ENCODE measurements at places on chromosomes 4 and X.

DNA sequence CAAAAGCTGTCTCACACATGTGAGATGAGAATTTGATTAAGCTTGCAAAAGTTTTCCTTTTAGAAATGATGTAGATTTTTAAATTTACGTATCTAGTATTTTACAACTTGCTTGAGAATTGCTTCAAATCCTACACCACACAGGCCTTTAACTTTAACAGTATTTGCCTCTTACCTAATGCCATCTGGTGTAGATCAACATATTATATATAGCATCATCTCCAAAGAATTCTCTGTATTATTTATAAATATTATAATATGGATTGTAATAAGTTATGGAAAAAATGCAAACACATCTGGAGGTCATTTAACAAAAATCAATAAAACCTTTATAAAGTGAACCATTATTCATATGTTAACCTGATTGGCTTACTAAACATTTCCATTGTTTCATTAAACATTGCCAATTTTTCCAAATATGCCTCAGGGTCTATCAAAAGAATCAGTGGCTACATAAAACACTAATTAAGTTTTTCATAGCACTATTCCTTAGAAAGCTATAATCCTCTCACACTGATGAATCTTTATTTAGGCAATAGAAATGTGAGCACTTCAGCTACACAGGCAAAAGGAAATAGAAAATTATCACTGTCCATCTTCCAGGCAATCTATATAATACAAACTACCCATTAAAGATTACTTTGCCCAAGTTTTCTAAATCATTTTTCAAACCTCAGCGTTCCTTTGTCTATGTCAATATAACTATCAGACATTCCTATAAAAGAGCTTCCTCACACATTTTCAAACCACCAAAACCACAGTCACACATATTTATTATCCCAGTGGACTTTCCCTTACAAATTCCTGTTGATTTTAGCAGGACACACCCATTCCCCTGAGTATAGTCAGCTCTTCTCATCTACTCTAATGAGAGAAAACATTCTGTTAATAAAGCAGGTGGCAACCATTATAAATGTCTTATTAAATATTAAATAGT lies 83.5 kb upstream of the INTU start:
- DNase-seq: no peak

DNA sequence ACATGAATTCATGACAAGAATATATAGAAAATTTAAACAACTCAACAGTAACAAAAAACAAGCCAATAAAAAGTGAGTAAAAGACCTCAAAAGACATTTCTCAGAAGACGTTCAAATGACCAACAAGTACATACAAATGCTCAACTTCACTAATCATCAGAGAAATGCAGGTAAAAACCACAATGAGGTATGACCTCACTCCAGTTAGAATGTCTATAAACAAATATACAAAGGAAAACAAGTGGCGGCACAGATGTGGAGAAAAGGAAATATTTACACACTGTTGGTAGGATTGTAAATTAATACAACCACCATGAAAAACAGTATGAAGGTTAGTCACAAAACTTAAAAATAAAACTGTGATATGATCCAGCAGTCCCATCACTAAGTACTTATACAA lies 1033.1 kb downstream of the RAPGEF2 start:
- DNase-seq: no peak

- no peak for DNase-seq
These were observed 183.7 kb downstream of the EVC2 start for GRCh38 chr4:5524446-5525299.

GRCh38 chr4:169201222-169202144 lies 69.3 kb downstream of the SH3RF1 start:
- no peak for DNase-seq
